ENCODE measurements at places on chromosomes 5 and 9.

DNA sequence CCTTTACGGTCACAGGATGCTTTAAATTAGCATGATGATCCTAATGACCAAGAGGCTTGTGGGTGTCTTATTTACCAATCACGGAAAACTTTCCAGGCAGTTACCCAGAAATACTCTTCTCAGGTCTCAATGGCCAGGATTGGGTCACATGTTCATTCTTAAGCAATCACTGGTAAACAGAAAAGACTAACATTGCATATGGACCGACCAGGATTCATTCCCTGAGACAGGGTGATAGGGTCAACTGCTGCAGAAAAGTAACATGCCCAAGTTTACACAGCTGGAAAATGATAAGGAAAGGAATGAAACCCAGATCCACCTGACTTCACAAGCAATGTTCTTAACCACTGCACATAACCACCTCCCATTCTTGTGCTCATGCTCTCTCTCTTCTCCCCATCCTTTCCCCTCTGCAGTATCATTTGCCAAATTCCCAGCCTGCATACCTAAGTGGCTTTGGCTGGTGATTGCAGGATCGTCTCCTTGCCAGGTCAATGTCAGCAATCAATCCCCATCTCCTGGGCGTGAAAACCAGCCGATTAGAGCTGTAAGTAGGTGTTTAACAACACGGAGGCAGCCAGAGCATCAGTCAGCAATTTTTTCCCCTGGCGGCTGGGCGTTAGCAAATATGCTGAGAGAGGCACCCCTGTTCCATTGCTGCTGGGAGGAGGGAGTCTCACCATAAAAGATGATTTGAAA, 219.4 kb downstream of the NMUR2 start:
- no peak for DNase-seq

DNA sequence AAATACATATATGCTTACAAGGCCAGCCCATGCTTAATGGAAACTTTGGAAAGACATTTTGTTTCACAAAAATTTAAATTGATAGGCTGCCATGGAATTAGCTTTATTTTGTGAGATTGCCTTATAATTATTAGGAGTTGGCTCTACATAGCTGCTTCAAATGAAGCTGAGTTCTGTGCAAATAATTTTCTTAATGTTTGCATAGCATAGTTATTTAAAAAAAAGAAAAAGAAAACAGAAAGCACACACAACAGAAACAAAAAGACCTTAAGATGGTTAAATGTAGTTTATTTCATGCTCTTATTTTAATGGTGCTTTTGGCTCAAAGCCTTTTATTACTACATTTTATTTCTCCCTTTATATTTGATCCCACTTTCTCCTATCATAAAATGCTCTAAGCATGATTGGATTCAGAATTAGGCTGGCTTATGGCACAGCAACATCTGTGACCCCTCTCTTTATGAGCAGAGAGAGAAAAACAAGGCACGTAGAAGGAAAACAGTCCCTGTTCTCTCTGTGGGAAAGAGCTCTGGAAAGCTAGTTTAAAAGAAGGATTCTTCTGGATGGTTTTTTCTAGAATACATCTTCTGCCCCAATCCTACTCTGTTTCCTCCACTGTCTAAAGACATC, 530.5 kb downstream of the NTRK2 start:
- no peak for DNase-seq

GRCh38 chr9:88026118-88026479, 51.8 kb upstream of the CDK20 start:
- no peak for DNase-seq

DNA sequence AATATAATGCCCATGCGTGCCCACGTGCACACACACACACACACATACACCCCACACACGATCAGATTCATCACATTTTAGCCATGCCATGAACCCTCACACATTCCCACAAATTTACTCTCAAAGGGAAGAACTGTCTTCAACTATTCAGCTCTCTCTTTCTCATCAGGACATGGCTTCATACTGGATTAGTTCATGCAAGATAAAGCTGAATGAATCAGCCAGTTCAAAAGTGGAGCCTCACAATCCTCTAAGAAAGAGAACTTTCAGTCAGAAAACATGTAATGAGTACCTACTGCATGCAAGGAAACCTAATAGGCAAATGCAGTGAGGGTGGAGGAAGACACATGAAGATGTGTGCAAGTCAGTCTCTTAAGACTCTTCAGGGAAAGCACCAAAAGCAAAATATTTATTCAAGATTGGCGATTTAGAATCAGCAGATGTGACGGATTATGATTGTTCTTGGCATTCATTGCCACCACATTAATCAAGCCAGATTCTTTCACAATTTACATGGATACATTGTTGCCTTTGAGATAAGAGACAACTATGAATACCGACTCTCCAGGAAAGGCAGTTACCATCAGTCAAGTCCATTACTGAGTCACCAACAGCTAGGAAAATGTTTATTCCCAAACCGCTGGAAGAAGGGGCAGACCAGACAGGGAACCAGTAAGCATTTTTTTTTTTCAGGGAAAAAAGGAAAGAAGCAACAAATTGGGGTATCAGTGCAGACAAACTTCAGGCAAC, 30.3 kb upstream of the PUM3 start:
- no peak for DNase-seq

DNA sequence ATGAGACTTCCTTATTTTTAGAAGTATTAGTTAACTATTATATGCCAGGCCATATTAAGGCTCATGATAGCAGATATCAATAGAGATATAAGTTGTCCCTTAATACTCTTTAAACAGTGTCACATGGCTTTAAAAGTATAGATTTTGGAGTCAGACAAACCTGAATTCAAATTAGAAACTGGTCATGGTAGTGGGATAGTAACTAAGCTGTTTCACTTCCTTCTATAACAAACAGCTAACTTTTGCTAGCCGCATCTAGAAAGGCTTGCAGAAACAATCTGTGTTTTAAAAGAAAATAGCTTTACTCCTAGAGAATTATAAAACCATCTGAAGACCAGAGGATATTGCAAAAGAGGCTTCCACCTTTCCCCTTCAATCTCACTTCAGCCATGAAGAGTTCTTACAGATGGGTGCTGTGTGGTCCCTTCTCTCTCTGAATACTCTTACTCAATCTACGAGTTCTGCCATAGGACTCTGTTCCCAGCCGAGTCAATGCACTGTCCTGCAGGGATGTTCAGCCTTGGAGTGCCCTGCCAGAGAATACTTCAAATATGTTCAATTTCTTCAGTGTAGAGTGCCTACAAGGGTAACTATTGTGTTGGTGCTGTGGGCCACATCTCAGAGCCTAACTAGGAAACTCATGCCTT, 810.2 kb downstream of the EFNA5 start:
- no peak for DNase-seq

- DNase-seq, result no peak
Observed at GRCh38 chr5:14491015-14491915, 90.3 kb upstream of the OTULINL start.

GRCh38 chr5:65923339-65923738, 3.0 kb upstream of the ERBIN start:
- no peak for DNase-seq

DNA sequence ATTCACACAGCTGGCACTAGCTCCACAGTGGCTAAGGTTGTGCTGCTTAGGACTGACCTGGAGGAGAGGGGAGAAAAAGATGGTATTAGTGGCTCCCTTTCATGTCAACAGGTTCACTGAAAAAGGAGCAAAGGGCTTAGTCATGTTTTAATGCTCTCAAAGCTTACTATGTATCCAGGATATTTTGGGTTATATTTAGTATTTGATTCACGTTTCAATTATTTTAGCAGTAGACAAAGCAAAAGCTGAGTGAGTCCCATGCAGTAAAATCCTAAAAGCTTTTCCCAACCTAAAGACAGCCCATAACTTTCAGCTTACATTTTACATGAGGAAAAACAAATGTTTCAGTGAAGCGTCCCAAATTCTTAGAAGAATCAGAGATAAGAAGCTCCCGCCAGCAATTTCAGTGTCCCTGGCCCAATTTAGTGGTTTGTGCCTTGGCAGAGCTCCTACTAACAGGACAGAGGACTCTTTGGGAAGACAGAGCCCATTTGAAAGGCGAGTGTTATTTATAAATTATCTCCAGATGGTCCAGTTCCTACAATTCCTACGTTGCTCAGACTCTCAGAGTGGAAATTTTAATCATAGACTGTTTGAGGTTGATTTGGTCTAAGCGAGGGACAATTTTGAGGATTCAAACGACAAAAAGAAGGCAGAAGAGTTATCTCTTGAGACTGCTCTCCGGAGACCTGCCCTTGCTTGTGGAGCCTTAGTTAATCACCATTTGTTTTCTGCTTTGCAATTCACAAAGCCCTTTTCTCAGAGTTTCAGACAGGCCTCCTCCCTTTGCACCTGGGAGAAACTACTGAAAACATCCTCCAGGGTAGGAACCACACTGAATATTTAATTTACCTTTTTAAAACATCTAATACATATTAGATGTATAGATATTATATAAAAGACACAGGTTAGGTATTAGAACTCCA, 225.0 kb upstream of the ANKRD55 start:
- DNase-seq, result no peak

DNA sequence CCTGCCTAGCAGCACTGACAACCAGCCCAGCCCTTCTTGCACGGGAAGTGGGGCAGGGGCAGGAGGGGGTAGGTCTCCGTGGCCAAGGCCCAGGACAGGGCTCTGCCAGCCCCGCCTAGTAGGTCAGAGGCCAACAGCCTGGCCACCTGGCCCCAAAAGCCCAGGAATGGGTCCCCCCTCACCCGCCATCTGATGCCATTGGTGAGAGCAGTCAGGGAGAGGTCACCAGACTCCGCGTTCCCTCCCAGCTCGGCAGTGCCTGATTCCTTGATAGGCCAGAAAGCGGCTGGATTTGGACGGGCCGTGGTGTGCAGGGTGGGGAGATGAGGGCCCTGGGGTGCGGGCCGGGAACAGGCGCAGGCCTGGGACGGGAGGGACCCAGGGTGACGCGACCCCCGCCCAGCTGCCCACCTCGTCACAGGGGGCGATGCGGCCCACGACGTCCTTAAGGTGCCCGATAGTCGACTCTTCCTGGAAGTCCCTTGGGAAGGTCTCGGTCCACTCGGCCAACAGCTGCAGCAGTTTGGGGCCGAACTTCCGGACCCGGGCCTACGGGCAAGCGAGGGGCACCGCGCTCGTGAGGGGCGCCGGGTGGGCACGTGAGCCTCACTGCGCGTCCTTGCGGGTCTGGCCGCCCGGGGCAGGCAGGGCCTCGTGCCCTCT, 64.5 kb upstream of the RNF130 start:
- no peak for DNase-seq

DNA sequence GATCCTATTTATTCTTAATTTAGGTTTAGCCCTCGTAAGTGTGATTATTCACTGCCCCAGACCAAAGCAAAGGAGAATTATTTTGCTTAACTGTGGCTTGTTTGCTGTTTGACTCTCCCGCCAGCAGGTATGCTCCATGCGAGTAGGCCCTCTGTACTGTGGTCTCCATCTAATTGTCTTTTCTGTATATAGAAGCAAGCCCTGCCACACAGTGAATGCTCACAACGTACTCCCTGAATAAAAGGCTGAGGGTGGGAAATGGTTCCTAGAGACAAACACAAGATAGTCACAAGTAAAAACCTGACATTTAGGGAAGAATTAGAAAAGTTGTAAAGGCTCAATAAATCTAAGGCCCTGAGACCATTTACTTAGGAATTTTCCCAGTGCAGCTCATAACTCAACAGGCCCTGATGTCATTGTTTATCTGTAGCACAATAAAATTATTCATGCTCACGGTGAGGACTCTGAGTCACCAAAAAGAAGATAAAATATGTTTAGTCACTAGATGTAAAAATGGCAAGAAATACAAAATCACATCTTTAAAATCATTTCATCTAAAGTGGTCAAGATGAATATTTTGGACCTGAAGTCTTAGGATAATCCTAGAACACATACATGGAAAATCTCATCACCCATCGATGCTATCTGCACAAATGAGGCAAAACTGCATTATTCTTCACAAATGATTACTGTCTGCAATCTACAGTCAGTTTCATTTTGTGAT, 473.2 kb downstream of the ENC1 start:
- DNase-seq, result no peak

- DNase-seq, result no peak
Observed at GRCh38 chr9:101480386-101480785, 44.8 kb upstream of the ALDOB start.

GRCh38 chr5:16866795-16867576, 69.1 kb downstream of the MYO10 start:
- DNase-seq, result no peak

GRCh38 chr5:10975945-10976344, 214.9 kb upstream of the DAP start:
- DNase-seq, result no peak

DNA sequence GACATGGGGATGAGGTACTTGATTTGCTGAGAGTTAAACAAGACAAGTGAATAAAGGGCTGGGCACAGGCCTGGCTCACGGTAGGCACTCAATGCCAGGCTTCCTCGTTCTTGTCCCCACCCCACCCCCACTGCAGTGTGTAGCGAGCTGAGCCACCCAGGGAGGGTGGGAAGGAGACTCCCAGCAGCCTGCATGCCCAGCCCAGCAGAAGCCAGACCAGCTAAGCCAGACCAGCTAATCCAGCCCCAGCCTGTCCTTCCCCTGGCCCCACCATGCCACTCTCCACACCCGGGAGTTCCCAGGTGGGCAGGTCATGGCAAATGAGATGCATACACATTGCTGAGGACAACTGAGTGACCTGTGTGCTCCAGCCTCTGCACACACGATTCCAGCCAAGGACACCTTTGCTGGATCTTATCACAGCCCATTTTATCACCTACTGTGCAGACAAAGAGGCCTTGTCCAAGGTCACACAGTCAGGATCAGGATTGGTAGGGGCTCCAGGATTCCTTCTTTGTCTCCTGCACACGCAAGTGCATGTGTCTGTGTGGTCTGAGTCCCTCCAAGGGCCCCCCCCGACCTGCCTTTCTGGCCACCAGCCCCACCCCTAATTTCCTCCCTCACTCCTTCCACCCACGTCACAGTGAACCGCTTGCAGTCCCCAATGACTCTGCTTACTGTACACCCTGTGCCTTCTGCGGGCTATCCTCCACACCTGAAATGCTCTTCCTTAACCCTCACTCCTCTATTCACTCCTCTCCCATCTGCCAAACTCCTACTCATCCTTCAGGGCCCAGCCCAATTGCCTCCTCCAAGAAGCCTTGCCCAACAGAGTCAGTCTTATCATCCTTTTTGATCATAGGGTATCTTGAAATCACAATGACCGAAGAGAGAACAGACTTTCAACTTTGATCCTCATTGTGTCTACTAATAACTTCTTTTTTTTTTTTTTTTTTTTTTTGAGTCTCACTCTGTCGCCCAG, 26.6 kb downstream of the DUSP1 start:
- DNase-seq, result no peak

DNA sequence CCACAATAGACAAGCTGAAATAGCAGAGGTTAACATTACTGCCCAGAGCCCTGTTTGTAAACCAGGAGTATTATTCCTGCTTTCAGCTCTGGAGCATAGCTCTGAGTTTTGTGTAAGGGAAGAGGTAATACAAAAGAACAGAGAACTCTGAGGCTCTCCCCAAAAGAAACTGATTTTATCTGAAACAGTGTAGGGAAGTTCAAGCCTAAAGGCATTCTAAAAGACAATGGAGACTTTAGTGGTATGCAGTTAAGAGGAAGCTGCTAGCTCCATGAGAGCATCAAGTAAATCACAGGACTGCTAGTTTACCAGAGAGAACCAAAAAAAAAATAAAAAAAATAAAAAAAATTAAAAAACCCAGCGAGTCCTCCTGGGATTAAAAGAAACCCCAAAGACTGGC, 146.6 kb upstream of the PCSK5 start:
- DNase-seq, result no peak

- no peak for DNase-seq
Observed at GRCh38 chr5:68928617-68929302, 165.1 kb upstream of the SLC30A5 start.
